Progenitor cell of endocrine pancreas (in vitro differentiated cells): ENCODE measurements at places on chromosomes 7 and 10. TPM values are rescaled to one million over a fixed set of nuclear protein-coding genes. Genes with fewer than 3 reads are reported as not detected.

The DPYSL4 gene
- total RNA-seq: 54.6 and 55.9 TPM in 2 replicates

The MDFIC gene
- total RNA-seq: 5.4 and 6.7 TPM in 2 replicates

The CYP2C19 gene
- 0.42 TPM in 1 of 2 replicates, not detected in the other for total RNA-seq

The WEE2 gene
- 0.16 and 0.36 TPM in 2 replicates for total RNA-seq

The DYNC1I1 gene
- total RNA-seq: 1.6 and 2.6 TPM in 2 replicates

The PLPP4 gene
- not detected in 2 replicates for total RNA-seq

The C10orf53 gene
- total RNA-seq: not detected in 2 replicates

The INTS15 gene
- 48.6 and 57.1 TPM in 2 replicates for total RNA-seq
